ENCODE measurements at places on chromosomes 5 and 9. TPM values are rescaled to one million over a fixed set of nuclear protein-coding genes. Genes with fewer than 3 reads are reported as not detected.

The CYLC2 gene
- total RNA-seq: not detected

DNA sequence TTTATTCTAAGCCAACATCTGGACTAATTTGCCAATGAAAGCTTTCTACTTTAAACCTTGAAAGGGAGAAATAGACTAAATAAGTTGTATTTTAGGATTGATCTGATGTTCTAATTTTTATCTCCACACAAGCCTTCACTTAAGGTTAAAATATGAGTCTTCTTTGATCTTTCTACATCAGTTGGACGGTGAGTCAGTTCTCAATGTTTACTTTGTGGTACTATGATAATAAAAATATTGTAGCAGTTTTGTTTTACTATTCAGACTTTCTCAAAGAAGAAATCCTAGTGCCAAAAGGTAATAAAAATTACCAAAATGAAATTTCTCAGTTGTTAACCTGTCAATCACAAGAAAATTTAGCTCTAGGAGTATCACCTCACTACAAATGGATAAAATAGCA is 203.5 kb upstream of the RGMB start:
- no peaks in the 10 kb centered on the region for H3K36me3 ChIP-seq
- DNase-seq: no peak
- no peak overlapping the region for H3K4me3 ChIP-seq
- no peaks in the 10 kb centered on the region for H3K4me1 ChIP-seq
- H3K27me3 ChIP-seq: no peaks in the 10 kb centered on the region

DNA sequence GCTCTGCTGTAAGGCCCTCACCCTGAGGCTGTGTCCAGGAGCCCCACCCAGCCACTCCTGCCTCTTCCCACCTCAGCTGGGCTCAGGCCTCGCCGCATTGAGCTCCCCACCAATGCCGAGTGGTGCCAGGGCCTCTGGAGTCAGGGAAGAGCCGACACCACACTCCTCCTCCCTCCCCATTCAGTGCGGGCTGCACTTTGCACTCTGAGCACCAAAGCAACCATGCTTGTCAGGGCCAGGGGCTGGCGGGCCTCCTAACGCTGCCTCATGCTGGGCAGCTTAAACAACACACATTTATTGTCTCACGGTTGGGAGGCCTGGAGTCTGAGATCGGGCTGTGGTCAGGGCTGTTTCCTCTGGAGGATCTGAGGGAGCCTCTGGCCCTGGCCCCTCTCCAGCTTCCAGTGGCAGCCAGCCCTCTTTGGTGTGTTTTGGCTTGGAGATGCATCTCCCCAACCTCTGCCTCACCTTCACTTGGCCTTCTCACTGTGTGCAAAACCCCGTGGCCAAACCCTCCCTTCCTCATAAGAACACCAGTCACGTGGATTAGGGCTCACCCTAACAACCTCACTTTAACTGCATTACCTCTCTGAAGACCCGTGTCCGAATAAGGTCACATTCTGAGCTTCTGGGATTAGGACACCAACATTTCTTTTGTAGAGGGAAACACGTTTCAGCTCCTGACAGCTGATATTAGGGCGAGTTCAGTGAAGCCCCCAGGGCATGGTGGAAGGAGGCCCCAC is 157.8 kb downstream of the MED10 start:
- no peaks in the 10 kb centered on the region for H3K36me3 ChIP-seq
- H3K4me1 ChIP-seq: no peaks in the 10 kb centered on the region
- no peak for DNase-seq
- H3K27ac ChIP-seq: no peak overlapping the region
- no peaks in the 10 kb centered on the region for H3K27me3 ChIP-seq

DNA sequence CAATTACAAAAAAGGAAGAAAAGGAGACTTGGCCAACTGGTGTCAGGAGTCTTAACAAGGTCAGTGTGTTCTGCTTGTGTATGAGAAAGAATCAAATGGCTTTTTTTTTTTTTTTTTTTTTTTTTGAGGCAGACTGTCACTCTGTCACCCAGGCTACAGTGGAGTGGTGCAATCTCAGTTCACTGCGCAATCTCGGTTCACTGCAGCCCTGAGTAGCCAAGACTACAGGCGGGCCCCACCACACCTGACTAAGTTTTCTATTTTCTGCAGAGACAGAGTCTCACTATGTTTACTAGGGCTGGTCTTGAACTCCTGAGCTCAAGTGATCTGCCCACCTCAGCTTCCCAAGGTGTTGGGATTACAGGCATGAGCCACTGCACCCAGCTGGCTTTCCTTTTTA is 3.1 kb upstream of the IL7R start:
- no peaks in the 10 kb centered on the region for H3K27me3 ChIP-seq
- H3K36me3 ChIP-seq: no peaks in the 10 kb centered on the region
- H3K27ac ChIP-seq: no peak overlapping the region
- peak; percentile 32 for DNase-seq
- no peak overlapping the region for H3K4me3 ChIP-seq

DNA sequence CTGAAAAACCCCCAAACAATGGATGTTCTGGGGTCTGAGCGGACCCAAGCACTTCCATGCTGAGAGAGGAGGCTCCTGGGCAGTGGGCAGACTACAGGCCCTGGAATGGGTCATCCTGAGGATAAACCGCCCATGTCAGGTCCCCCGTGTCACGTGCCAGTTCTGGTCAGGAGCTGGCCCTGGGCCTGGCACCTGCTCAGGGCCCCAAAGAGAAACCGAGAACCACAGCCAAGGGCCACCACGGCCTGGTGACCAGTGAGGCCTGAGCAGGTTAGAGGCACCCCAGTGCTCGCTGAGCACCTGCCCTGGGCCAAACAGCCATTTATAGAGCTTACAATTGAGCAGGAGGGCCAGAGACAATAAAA is 15.8 kb downstream of the LMAN2 start:
- no peaks in the 10 kb centered on the region for H3K27me3 ChIP-seq
- H3K4me1 ChIP-seq: no peaks in the 10 kb centered on the region
- no peak for DNase-seq
- H3K4me3 ChIP-seq: no peak overlapping the region

GRCh38 chr5:71923755-71924154 is 183.5 kb upstream of the MAP1B start:
- H3K4me3 ChIP-seq: no peak overlapping the region
- H3K27me3 ChIP-seq: no peaks in the 10 kb centered on the region
- DNase-seq: no peak
- peaks cover 18% of the 10 kb centered on the region for H3K4me1 ChIP-seq
